ENCODE measurements at places on chromosomes 11 and 22.

- DNase-seq: peak; percentile 45
Measured at GRCh38 chr11:28463826-28464225, 355.6 kb downstream of the METTL15 start.

GRCh38 chr22:24391836-24392217 is 35.6 kb upstream of the ADORA2A start:
- DNase-seq: peak; percentile 47

GRCh38 chr11:25769287-25769686 is 562.6 kb upstream of the ANO3 start:
- DNase-seq: peak; percentile 37

GRCh38 chr22:35230839-35231584 is 26.3 kb upstream of the HMGXB4 start:
- DNase-seq: no peak

DNA sequence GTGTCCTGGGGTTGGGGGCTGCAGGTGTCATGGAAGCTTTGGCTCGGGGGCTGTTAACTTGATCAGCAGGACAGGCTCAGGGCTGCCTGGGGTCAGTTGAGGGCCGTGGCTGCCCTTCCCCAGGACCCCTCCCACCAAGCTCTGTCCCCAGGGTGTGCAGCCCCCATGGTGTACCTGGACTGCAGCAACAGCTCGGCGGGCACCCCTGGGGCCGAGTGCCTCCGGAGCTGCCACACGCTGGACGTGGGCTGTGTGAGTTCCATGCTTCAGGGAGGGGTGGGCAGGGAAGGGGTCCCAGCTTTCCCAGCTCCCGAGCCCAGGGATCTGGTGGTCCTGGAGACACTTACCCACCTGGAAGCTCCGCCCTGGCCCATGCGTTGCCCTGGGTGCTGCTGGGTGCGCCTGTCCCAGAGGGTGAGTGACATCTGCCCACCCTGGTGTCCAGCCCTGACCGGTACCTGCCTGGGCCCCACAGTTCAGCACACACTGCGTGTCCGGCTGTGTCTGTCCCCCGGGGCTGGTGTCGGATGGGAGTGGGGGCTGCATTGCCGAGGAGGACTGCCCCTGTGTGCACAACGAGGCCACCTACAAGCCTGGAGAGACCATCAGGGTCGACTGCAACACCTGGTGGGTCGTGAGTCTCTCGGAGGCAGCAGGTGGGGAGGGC is 11.3 kb downstream of the MUC5B start:
- DNase-seq: no peak

- DNase-seq: peak; percentile 46
Measured at GRCh38 chr11:86692317-86692716, 19.9 kb upstream of the ME3 start.

Measured in astrocyte of the spinal cord (primary cell).